Naive thymus-derived CD8-positive, alpha-beta T cell (primary cell): ENCODE measurements at places on chromosomes 6 and 20.

DNA sequence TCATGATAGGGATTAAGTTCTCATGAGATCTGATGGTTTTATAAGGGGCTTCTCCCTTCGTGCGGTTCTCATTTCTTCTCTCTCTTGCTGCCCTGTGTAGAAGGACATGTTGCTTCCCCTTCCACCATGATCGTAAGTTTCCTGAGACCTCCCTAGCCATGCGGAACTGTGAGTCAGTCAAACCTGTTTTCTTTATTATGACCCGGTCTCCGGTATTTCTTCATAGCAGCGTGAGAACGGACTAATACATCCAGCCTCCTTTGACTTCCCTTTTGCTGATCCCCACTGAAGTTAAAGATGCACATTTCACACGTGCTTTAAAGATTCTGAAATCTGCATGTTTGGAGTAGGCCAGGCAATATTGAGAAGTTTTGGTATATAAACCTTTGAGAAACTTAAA lies 543.1 kb downstream of the PRKN start:
- no peak for DNase-seq

DNA sequence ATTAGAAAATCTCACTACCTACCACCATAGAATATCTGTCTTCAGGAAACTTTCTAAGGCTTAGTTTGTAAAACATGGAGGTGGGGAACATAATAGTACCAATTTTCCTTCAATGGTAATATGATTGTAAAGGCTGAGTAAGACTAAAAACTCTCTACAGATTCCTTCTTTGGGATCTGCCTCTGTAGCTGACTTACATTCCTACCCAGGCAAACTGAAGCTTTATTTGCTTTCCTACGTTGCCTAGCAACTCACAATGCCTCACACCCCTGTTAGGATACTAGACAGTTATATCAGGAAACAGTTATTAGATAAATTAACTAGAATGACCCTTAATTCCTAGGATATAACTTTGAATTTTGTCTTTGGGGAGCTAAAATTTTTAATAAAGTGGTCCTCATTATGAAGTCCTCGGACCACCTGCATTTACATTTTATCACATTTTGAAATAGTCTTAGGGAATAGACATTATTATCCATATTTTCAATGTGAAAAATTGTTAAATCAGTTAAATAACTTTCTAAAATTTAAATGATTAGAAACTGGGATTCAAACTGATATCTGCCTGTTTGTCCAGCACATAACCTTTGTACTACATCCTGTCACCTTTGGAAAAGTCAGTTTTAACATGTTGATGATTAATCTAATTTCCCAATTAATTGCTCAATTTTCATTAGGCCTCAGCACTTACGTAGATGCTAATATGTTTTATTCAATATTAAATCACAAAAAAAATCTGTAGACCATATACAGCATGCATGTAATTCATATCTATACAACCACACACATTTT lies 591.4 kb downstream of the RNF144B start:
- no peak for DNase-seq

- no peak for DNase-seq
These were observed 40.4 kb downstream of the SCAF8 start for GRCh38 chr6:154773610-154774089.

DNA sequence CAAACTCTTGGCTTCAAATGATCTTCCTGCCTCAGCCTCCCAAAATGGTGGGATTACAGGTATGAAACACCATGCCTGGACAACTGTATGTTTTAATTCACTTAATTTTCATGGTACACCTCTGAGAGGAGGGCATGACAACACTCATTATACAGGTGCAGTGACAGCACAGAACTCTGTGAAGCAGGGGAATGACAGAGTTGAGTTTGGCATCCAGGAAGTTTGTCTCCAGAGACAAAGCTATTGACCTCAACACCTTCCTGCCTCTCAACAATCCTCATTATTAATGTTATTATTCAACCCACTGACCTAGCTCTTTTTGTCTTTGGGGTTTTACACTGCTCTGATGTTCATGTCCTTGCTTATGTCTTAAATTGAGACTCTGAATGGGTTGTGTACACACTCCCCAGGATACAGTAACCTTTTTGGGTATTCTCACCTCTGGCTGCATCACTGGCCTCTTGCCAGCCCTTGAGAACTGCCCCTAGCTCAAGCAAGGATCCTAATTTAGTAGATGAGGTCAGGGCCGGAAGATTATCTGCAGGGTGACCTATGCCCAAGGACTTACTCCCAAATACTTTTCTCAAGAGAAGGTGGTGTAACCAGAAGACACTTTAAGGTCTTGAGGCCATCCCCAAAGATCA lies 13.0 kb upstream of the IER3 start:
- DNase-seq = no peak

DNA sequence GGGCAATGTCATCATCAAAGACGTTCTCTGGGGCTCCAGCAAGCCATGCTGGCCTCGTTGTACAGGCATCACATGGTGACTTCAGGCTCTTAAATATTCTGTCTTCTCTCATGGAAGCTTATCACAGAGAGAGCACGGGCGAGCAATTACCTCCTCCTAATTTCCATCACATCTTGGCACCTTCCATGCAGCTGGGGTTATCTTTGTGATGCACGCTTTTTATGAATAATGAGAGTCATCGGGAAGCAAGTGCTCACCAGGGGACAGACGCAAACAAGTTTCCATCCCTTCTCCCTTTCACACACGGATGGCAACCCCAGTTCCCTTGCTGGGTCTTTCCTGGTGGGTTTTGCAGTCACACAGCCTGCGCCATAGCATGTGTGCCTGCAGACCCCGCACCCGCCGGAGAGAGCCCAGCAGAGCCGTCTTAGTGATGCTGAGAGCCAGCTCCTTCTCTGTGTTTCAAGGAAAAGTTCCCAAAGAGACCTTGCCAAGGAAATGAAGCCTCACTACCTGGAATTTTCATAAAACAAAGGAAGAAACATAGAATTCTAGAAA lies 116.3 kb upstream of the AFDN start:
- DNase-seq = no peak

- no peak for DNase-seq
These were observed 31.9 kb upstream of the FABP7 start for GRCh38 chr6:122747573-122747972.

DNA sequence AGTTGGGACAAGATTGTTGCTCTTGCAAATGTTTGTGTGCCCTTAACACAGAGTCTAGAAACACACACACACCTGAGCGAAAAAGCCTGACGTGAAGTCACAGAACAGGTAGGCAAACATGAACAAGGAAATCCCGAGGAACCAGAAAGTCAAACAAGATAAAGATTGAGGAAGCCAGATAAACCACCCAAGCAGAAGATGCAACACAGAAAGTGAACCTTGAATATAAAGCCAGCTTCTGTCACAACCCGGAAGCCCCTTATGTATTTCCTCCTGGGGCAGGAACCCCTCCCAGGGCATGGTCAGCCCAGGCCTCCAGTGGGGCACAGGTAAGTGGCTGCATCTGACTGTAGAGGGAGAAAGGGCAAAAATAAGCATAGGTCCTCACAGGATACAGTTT lies 158.2 kb upstream of the SUPT3H start:
- DNase-seq = no peak

GRCh38 chr20:4021906-4022305 lies 6.5 kb upstream of the RNF24 start:
- no peak for DNase-seq

- no peak for DNase-seq
These were observed 92.2 kb downstream of the CEP162 start for GRCh38 chr6:84135291-84135690.

DNA sequence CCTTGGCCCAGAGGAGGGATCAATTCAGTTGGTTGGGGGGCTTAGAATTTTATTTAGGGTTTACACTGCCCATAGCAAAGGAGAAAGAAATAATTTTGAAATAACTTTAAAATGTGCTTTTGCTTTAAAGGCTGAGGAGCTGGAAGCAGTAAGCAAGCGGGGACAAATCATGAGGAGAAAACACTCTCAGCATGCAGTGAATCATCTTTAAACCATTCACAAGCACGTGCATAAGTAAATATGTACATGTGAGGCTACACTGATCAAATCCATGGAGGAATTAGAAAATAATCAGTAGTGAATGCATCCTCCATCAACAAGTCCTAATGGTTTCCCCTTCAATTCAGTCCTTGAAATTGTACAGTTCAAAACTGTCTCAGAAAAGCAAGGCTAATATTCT lies 181.0 kb downstream of the MTFR2 start:
- DNase-seq = no peak

GRCh38 chr6:91075244-91075976 lies 488.5 kb upstream of the MAP3K7 start:
- DNase-seq = no peak

DNA sequence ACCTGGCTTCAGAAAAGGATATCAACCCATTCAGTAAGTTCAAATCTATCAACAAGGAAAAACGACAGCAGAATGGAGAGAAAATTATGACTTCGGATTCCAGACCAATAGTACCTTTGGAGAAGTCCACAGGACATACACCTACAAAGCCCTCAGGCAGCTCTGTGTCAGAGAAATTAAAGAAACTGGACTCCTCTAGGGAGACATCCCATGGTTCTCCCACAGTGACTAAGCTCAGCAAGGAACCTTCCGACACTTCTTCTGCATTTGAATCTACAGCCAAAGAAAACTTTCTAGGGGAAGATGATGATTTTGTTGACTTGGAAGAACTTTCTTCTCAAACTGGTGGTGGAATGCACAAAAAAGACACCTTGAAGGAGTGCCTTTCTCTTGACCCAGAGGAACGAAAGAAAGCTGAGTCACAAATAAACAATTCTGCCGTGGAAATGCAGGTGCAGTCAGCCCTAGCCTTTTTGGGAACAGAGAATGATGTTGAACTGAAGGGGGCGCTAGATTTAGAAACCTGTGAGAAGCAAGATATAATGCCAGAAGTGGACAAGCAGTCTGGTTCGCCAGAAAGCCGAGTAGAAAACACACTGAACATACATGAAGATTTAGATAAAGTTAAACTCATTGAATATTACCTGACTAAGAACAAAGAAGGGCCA lies 67.4 kb upstream of the HINT3 start:
- no peak for DNase-seq

DNA sequence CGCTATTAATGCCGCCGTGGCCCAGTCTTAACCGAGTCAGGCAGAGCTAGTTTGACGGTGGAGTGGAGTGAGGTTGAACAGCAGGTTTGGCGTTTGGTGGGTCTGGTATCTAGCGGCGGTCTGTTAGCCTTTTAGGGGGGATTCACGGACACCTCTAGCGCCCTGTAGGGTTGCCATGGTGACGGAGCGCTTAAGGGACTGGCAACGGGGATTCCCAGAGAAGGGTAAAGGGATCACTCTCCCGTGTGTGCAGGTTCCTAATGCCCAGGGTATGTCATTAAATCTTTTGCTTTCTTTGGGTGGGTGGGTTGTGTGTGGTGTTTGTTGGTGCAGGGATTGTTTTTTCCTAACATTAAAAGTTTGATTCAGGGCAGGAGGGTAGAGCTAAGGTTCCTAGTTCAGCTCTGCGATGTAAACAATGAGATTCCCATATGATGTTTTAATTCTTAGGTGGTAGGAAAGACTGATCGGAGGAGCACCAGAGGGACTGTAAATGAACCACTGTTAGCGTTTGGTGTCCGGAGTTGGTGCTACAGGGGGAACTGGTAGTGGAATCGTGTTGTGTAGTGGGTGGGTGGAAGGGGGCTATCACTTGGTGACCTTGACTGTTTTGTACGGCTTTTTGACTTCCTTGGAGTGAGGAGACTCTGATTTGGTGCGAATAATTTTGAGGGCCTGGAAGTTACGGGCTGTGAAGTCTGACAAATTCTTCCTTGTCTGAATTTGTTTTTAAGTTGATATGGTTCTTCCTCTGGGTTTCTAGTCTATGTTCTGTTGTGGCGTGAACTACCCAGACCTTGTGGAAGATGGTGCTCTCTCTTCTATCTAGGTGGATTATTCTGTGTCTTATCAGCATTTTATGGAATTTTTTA lies 5.0 kb downstream of the BRD2 start:
- DNase-seq = peak; percentile 37

GRCh38 chr20:56382696-56383095 lies 9.3 kb downstream of the AURKA start:
- no peak for DNase-seq

- no peak for DNase-seq
These were observed 279.7 kb downstream of the ZFAND3 start for GRCh38 chr6:38099221-38099620.

DNA sequence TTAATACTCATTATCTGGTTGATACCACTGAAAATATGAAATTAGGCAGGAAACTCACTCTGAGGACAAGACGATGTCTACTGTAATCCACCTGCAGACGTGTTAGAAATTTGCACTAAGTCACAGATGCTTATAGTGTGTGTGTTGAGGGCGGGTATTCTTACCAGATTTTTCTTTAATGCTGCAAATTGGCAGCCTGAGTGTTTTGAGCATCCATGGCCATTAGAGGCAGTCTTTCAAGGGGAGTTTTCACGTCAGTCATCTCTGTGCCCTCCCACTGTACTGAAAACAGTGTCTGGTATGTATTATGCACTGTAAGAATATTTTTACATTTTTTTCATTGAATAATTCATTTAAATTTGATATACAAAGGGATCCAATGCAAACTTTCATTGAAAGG lies 266.5 kb upstream of the QKI start:
- DNase-seq = no peak

DNA sequence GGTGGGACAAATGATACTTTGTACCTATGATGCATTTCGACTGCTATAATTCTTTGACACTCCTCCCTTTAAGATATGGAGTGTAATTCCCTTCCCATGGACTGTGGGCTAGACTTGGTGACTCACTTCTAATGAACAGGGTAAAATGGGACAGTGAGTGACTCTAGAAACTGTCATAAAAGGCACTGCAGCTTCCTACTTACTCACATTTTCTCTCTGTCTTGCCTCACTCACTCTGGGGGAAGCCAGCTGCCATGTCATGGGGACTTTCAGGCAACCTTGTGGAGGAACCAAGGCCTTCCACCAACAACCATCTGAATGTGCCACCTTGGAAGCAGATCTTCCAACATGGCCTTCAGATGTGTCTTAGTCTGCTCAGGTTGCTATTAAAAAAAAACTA lies 12.9 kb upstream of the GFOD1 start:
- no peak for DNase-seq

DNA sequence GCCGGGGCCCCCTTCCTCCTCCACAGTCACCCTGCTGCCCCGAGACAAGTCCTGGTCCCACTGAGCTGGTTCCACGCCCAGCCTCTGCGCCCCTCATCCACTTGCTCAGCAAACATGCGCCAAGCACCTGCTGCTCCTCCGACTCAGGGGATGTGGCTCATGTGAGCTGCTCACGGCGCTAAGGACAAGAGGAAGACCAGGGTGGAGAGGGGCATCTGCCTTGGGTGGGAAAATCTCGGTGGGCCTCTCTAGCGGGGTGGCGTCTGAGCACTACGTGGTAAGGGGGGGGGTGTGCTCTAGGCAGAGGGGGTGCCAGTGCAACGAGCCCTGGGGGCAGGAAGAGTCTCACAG lies 4.5 kb downstream of the LAMA5 start:
- DNase-seq = no peak

GRCh38 chr20:25859649-25860530 lies 163.2 kb upstream of the ZNF337 start:
- peak; percentile 89 for DNase-seq

DNA sequence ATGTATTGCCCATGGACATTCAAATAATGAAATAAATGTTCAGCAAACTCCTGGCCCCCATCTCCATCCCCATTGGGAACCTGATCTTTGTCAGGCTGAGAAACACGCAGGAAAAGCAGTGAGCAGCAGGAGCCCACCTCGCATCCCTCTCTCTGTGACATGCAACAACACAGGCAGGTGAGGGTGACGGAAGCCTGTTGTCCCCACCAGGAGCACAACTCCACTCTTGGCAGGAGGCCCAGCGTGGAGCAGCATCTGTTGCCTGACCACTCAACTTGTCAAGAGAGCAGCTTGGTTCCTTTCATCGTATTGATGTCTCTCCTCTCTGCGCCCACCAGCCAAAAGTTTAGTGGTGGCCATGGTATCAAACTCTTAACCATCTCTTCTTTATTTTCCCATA lies 586.9 kb upstream of the ARID1B start:
- DNase-seq = no peak

GRCh38 chr6:153957394-153957793 lies 81.6 kb upstream of the OPRM1 start:
- no peak for DNase-seq
